ENCODE measurements at places on chromosomes 12 and 14.

DNA sequence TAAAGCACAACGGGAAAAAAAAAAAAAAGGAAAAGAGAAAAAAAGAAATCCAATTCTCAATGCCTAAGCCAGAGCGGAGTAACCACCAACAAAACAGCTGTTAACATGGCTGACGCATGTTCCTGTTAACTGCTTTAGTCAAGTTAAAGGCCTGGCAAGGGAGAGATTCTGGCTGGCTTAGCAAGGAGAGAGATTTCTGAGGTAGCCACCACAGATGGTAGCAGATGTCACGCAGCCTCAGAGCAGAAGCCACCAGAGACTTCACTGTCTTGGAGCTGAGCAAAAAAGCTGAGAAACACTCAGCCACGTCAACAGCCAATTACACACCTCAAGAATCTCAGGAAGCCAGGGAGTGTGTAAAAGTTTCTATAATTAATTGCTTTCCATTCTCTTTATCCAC, 87.1 kb downstream of the TMCC3 start:
- DNase-seq, result no peak

GRCh38 chr12:111181143-111181726, 187.7 kb downstream of the PHETA1 start:
- DNase-seq, result no peak

DNA sequence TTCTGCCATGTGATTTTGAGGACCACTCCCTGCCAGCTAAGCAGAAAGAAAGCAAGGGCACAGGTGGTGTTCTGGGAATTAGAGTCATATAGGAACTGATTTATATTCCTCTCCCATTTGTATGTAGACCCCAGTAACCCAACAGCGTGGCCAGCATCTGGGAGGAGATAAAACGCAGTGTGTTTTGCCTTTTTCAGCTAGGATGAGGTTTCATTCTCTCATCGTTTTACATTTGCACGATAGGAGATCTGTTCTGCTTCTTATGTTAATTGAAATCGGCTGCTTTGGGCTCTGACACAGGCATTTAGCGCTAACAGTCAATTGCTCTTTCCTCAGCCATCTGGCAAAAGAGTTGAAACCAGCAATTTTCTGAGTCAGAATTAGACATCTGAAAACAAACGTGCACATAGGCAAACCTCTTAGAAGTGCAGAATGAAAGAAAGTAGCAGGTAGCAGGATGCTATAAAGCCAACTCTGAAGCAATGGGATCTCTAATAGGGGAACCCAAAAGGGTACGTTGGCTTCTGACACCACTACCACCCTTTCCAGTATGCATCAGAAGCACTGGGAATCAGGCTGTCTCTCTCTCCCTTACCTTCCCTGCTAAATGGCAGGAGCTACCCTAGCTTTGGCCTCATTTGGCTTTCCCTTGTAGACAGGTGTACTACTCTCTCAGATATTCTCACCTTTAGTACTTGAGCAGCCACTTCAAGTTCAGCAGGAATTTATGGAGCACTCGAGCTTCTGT, 219.1 kb downstream of the PHLDA1 start:
- DNase-seq, result no peak

GRCh38 chr14:36019126-36019525, 157.4 kb downstream of the PTCSC3 start:
- DNase-seq, result no peak

GRCh38 chr12:132144115-132144809, at the start of the genes DDX51 and NOC4L:
Gene DDX51, minus strand, starts transcription at chr12:132144319. Its CDS starts 23 bp downstream, at chr12:132144296.
Gene NOC4L, plus strand, starts transcription at chr12:132144457. Its CDS starts 32 bp downstream, at chr12:132144489.
- peak; percentile 86 for DNase-seq

GRCh38 chr12:63904653-63905052, 60.2 kb downstream of the SRGAP1 start:
- DNase-seq, result no peak

GRCh38 chr12:131443019-131444000, 267.6 kb upstream of the SFSWAP start:
- no peak for DNase-seq

DNA sequence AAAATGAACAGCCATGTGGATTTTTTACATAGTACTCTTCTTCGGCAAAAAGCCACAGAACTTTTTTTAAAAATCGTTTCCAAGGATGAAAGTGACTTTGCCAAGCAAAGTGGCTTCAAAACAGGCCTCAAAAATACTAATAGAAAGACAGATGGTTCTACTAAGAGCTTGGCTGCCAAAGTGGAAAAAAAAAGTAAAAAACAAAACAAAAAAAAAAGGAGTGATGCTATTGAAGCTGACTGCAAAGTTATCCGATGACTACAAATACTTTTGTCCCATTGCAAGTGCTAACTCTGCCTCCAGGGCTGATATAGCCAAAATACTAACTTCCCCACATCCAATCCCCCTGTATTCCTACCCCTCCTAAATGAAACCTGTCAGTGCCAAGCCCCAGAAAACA, 277.6 kb downstream of the SOX5 start:
- DNase-seq, result no peak

- no peak for DNase-seq
Measured at GRCh38 chr12:100187857-100188519, 12.6 kb upstream of the ACTR6 start.

- no peak for DNase-seq
Measured at GRCh38 chr14:56918849-56919574, 108.7 kb upstream of the OTX2 start.

- no peak for DNase-seq
Measured at GRCh38 chr12:120290609-120291305, 946 bp downstream of the RNU4-2 start.

DNA sequence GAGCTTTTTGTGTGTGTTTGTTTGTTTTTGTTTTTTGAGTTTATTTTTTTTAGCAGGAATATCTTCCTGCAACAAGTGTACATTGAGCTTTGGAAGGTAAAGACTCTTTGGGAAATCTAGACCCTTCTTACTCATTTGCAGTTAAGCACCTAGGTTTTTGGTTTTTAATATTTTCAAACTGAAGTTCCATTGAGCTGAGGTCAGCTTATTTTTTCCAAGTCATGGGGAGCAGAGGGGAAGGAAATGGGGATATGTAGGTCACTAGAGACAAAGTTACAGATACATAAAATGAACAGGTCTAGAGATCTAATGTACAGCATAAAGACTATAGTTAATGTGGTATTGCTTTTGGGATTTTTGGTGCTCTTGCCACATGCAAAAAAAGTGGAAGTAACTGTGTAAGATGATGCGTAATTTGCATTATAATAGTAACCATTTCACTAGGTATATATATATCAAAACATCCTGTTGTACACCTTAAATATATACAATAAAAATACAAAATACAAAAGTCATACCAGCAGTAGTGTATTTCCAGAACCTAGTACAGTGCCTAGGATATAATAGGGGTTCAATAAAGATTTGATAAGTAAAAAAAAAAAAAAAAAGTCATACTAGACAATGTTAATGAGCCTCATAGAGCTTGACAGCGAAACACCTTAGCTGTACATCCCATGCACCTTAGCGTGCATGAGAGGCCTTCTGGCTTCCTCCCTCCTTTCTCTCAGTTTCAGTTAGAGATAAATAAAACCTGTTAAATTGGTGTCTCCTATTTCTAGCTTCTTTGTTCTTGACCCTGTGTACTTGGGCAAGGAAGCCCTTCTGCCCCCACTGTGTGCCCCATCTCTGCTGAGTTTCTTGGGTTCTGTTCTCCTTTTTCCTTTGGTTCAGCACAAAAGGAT, 22.7 kb downstream of the CGRRF1 start:
- no peak for DNase-seq

GRCh38 chr14:65287264-65288131, 125.0 kb upstream of the FUT8 start:
- no peak for DNase-seq

DNA sequence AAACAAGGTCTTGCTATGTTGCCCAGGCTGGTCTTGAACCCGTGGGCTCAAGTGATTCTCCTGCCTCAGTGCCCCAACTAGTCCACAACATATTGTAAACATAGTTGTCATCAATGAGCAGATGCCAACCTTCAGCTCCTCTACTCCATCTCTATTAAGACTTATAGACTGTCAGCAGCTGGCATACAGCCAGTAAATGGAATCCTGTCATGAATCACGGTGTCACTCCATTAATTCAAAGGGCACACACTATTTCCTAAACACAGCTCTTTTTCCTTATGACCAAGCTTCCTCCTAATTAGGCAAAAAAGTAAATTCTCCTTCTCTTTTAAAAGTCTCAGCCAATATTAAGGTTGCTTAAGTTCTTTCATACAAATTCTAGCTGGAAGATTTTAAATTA, 111.2 kb downstream of the ITPR2 start:
- no peak for DNase-seq

DNA sequence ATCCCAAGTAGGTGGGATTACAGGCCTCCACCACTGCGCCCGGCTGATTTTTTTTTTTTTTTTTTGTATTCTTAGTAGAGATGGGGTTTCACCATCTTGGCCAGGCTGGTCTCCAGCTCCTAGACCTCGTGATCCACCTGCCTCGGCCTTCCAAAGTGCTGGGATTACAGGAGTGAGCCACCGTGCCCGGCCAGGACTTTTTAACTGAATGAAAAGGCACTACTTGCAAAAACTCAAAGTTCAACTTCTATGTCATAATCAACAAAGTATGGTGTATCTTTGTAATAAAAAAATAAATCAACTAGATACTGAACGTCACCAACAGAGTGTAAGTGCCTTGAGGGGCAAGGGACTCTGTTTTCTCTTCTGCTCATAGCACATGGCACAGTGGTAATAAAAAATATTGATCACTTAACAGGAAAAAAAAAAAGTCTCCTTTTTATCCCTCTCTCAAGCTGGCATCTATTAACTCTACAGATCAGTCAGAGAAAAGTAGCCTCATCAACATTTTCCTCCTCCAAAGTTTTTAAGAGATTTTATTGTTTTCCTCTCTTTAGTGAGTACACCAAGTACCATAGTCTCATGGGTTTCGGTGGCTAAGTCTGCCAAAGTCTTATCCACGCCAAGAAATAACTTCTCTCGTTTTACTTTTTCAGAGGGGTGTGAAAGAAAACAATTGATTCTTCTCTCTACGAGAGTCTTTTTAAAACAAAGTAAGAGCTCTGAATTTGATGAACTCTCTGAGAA, 10.6 kb upstream of the FOXN3 start:
- DNase-seq, result no peak

GRCh38 chr14:33118668-33119067, 180.0 kb downstream of the NPAS3 start:
- DNase-seq, result no peak

DNA sequence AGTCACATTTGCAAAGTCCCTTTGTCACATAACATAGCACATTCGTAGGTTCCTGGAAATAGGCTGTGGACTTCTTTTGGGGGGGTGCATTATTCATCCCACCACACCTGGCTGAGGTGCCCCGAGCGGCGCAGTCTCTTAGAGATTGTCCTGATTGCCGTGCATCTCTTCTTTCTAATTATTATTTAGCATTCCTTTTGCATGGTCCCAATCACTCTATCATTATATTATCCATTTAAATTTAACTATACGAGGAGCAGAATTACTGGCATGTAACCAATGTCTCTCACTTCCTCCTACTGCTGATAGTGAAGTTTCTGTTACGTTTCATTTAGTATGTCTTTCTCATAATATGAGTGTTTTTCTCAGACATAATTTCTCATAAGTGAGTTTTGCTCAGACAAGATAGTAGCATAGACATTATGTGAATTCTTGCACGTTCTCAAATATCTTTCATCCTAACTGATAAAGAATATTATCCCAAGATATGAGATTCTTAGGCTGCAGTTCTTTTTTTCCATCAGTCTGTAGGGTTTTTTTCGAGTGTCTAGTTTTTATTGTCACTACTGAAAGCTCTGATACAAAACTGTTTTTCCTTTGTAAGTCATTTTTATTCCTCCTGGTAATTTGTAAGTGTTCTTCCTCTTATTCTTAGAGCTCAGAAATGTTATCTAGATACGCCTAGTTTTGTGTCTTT, 444.3 kb downstream of the NELL2 start:
- DNase-seq, result no peak

Measured in kidney glomerular epithelial cell (primary cell).